Mucosa of gallbladder (tissue), 1 donor: ENCODE measurements at places on chromosomes 4 and X. TPM values are rescaled to one million over a fixed set of nuclear protein-coding genes. Genes with fewer than 3 reads are reported as not detected.

The SOD3 gene
- total RNA-seq, result 86.8 TPM

The UGT2A1 gene
- not detected for total RNA-seq

The GPR173 gene
- 1.4 TPM for total RNA-seq

The ADGRG2 gene
- 12.5 TPM for total RNA-seq

The IL2 gene
- total RNA-seq, result 3.4 TPM

The MSX1 gene
- total RNA-seq, result 1.2 TPM
